ENCODE measurements at places on chromosomes 7 and 10.
A peak's percentile ranks its signal among the peaks of the same experiment; 100 is the strongest.

GRCh38 chr10:123862421-123863182 is 29.0 kb downstream of the CPXM2 start:
- DNase-seq: peak; percentile 69

GRCh38 chr7:157035302-157035701 is 24.8 kb upstream of the MNX1 start:
- no peak for DNase-seq

DNA sequence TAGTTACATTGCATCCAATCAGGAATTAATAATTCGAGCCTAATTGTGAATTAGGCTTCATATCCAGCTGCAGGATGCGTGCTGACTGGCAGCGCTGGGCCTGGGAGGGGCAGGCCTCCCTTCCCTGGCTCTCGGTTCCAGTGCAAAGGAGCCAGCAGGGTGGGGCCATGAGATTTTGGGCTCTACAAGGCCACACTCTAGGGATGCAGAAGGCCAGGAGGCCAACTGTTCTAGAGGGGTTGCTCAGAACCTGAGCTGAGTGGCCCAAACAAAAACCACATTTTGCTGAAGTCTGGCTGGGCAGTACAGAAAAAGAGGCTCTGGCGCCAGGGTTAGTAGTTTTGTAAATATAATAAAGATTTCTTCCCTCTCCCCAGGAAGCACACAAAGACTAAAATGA is 72.3 kb downstream of the CLEC2L start:
- DNase-seq: no peak

DNA sequence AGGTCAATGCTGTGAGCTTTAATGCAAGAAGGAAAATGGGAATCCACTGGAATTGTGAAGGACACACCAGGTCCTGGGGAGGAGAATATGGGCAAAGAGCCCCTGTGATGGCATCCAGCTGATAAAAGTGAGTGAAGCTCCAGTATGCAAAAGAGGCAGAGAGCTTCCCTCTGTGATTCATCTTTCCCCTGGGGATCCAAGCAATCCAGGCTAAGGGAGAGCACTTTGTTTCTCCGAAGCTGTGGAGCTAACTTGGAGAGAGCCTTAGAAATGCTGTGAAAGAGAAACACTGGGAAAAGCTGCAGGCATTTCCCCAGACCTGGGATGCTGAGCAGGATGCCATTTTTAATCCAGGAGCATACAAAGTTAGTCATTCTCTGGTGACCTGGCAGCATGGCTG is 489.5 kb downstream of the SH2D4B start:
- DNase-seq: peak; percentile 44

DNA sequence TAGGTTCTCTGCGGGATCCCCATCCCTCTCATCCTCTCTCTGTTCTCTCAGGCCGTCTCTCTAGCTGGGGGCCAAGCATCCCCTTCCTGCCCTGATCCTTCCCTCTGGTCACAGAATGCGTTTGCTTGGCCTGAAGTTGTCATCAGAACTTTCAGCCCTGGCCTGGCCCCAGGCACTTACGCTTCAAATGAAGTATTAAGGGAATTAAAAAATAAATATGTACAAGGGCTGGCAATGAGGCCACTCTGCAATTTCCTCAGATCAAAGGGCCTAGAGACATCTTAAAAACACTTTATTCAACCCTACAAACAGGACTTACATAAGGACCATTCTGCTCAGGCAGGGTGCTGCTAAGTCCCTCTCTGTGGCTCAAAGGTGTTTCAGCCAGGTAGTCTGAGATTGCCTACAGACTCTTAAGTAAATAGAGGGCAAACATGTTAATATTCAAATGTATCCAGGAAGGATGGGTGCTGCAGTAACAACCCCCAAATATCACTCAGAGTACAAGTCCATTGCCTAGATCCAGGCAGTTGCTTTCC is 16.0 kb downstream of the SFTPD start:
- no peak for DNase-seq

DNA sequence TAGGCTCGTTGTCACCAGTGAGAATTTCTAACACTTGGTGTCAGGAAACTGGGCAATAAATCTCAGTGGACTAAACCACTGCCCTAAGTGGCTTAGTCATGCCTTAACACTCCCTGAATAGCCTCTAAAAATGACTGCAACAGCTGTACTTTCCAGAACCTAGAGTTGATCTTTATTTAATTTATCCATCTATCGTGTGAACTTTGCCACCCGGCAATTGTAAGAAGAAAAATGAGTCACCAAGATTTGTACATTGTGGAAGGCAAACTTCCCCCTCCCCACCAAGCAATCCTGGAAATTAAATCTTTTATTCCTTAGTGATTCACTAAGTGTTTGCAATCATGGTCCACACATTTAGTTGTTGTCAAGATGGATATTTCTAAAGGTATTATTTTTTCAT is 47.1 kb downstream of the NXPH1 start:
- no peak for DNase-seq

DNA sequence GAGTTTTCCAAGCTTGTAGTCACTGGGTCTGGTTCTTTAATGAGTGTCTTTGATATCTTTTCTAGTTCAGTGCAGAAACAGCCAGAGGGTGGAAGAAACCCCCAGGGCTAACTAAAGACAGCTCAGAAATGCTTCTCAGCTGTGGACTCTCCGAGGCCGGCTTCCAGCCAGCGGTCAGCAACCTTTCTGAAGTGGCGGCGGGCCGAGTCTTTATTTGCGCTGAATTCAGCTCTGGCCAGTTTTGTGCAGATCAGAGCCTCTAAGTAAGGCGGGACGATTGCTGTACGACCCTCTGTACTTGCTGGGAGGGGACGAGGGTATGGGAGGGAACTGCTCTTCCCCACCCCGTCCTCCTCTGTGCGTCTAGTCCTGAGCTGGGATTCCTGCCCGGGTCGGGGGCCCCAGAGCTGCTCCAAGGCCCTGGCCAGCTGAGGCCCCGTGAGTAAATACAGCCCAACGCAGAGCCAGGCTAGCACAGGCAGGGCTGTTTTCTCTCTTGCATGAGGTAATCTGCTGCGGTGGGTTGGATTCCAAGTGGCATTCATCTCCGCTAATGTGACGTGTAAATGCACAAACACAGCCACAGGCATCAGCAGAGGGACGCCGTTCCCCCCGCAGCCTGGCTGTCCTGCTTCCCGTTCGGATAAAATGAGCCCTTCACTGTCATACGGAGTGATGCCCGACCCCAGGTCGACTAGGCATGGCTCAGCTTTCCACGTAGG is 159.8 kb downstream of the PIP4K2A start:
- peak; percentile 49 for DNase-seq

GRCh38 chr10:43214071-43214955 is 52.6 kb downstream of the RASGEF1A start:
- no peak for DNase-seq

DNA sequence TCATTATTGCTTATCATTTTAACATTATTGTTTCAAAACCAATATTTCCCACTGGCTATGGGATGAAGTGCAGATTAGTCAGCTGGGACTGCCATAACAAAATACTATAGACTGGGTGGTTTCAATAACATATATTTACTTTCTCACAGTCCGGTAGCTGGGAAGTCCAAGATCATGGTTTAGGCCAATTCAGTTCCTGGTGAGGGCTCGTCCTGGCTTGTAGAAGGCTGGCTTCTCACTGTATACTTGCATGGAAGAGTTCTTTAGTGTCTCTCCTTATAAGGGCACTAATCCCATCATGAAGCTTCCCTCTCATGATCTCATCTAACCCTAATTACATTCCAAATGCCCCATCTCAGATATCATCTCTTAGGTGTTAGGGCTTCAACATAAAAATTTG is 101.3 kb downstream of the CHRM2 start:
- no peak for DNase-seq

DNA sequence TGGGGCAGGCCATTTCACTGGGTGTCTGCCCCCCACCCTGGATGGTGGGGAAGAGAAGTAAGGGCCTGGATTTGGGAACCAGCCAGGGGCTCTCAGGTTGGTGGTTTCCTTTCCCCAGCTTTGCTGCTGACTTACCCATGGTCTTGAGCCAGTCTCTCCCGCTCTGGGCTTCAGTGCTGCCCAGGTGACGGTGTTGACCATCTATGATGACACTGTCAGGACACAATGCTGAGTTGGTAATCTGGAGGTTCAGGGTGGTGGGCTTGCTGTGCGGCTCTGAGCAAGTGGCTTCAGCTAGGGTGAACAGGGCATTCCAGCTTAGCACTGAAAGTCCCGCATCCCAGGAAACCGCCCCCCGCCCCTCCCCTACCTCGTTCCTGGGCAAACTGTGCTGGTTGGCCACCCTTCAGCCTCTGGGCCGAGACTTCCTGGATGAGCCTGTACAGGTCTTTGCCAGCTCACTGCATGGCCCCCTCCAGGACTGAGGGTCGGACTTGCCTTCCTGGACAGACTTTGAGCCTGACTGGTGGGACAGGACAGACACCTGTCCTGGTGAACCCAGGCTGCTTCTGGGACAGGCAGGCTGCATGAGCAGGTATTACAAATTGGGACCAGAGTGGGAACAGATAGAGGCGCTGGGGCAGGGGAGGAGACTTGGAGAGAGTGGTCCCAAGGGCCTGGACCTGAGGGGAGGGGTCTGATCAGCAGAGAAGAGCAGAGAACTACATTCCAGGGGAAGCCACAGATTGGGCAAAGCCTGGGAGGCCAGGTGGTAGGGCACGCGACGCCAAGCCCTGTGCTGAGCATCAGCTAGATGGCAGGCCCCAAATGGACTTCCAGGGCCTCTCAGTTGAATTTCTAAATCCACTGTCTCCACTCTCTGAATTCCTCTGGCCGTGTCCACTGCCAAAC is 19.9 kb upstream of the ZMIZ1 start:
- no peak for DNase-seq

DNA sequence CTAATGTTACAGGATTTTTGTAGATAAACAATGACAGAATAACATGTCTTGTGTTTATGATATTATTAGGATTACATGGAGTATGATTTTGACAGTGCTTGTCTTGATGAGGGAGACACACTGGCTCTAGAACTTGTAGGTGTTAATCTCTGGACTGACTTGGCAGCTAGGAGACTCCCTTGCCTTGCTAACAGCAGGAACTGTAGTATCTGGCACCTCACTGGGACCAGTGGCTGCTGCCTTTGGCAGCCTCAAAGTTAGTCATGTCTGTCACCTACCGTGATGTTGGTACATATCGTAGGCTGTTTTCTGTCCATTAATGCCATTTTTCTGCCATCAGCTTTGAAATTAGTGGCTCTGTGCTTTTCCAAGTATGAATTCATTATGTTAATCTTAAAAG is 261.5 kb downstream of the CDK14 start:
- no peak for DNase-seq

DNA sequence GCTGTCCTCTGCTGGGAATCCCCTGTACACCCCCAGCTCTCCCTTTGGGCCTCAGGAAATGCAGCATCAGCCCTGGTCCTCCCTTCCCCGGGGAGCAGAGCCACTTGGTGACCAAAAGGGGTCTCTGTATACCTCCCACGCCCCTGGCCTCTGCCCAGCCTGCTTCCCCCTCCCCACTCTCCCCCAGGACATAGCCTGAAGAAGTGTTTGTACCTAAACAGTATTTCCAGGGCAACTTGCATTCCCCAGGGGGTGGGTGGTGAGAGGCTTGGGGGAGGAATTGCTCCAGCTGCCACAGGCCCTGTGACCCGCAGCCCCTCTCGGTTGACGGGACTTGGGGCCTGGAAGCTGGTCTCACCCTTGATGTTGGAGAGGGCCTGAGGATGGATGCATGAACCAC is 39.3 kb downstream of the TMEM270 start:
- no peak for DNase-seq

DNA sequence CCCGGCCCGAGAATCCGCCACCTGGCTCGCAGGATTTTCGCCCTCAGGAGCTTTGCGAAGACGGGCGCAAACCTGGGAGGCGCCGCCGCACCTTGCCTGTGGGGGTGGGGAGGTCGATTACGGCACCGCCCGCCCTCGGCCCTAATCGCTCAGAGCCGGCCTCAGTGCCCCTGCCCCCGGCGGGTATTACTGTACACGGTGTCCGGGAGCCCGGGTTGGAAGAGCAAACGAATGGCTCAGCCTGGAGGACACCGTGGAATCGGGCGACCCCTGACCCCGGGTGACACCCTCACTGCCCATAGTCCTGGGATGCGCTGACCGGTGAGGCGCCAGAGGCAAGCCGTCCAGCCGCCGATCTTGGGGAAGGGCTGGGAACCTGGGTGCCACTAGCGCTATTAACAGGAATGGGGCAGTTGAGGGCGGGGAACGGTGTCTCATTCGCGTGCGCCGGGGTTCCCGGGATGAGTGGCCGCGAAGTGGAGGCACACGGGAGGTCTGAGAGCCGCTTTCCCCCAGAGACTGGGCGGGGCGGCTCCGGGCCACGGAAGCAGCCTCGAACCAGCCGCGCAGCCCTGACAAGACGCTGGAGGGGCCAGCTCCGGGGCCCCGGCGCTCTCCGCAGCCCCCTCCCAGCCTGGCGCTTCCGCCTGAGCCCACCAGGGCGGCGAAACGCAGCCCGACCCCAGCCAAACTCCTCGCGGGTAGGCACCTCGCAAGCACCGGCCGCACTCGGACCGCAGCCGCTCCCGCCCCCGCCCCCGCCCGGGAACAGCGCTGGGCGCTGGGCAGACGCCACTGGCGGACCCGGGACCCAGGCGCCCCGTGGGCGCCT is 167.5 kb downstream of the NRF1 start:
- DNase-seq: no peak
